Right cardiac atrium (tissue), 5 donors: ENCODE measurements at places on chromosomes 12 and 14. TPM values are rescaled to one million over a fixed set of nuclear protein-coding genes. Genes with fewer than 3 reads are reported as not detected.

DNA sequence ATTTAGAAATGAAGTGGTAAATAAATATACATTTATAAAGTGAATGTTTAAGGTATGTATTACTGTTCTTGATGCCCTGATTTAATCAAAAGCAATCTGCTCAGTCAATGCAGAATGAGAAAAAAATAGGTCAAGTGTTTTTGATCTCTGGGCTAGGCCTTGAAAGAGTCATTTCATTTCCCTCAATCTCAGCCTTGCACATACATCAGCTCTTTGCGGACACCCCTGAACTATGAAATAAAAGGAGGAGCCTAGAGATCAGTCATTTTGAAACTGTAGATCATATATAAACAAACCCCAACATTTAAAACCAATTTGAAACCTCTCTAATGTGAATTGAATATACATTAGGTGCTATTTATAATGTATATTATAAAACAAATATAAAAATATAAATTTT, 42.5 kb downstream of the ATG2B start:
- DNase-seq: no peak

SPX gene
- total RNA-seq: 7.7 TPM

GRCh38 chr12:49294804-49295081, 204 bp upstream of the PRPH start:
- DNase-seq: no peak

CPM gene
- 8.4 TPM for total RNA-seq

SDSL gene
- 9.5 TPM for total RNA-seq

- DNase-seq: no peak
These were observed 496.3 kb downstream of the NELL2 start for GRCh38 chr12:44379831-44380230.

- no peak for DNase-seq
These were observed 969.6 kb upstream of the TMEM132C start for GRCh38 chr12:127297327-127297726.

GRCh38 chr14:96086032-96086431, 46.9 kb downstream of the C14orf132 start:
- DNase-seq: no peak

PMEL gene
- total RNA-seq: 2.2 TPM

DNA sequence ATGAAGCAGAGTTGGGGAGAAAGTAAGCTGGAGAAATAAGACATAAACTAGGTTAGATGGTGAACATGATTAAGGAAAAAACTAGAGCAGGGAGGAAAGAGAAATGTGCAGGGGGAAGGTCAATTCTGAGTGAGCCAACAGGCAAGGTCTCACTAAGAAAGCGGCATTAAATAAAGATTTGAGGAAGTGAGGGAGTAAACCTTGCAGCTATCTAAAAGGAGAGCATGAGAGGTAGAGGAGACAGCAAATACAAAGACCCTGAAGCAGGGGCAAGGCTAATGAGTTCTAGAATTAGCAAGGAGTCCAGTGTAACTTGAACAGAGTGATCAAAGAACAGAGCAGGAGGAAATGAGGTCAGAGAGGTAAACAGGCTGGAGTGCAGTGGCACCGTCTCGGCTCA, 4.4 kb upstream of the SOCS2 start:
- DNase-seq: no peak

ANKRD9 gene
- total RNA-seq: 118 TPM

GRCh38 chr12:121214166-121214777, 4.3 kb downstream of the P2RX4 start:
- DNase-seq: no peak

DNA sequence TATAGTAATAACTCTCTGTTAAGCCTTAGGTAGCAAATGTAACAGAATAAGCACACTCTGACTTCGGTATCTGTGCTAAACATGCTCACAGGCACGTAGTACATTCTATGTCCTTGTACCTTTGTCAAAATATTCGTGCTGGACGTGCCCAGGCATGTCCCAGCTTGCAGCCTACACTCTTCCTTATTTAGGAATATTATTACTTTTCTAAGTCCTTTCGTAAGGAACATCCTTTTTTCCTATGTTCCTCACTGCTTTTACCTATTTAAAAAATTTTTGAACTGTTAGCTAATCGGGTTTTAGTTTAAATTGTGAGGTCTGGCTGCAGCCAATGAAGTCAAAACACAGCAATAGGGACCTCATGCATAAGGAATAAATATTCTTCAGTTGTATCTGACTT, 24.1 kb upstream of the UBC start:
- no peak for DNase-seq

- DNase-seq: no peak
These were observed 59.6 kb upstream of the EEA1 start for GRCh38 chr12:92988622-92989130.

DNA sequence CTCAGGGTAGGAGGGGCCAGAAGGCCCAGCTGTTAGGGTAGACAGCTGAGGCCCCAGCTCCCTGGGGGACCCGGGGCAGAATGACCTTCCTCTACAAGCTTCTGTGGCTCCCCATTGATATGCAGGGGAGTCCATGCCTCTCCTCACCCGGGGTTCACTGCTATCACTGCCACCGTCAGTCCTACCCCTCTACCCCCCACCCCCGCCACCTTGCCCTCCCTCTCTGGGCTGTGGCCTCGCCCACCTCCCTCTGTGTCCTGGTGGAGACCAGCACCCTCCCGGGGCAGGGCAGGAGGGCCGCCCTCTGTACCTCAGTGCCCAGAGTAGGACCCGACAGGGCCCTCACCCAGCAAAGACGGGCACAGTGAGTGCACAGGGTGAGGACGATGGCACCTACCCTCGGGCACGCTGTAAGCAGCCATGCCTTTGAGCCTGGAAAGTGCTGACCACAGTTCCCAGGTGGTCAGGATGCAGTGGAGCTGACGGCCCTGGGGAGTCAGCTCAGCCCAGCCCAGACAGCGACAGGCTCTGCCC, 88.4 kb upstream of the SFSWAP start:
- DNase-seq: no peak

DNA sequence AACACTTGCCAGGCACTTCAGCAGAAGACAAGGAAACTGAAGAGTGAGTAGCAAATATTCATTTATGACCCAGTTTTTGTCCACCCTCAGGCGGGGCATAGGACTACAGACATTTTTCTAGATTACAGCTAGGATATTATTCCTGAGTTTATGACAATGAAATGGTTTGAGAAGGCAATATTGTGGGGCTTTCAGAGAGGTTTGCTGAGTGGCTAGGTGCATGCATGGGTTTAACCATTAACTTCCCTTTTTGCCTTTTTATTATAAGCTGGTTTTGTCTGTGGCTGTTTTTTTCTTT, 104.0 kb upstream of the BCAT1 start:
- no peak for DNase-seq
